ENCODE measurements at places on chromosomes 7 and 10.

DNA sequence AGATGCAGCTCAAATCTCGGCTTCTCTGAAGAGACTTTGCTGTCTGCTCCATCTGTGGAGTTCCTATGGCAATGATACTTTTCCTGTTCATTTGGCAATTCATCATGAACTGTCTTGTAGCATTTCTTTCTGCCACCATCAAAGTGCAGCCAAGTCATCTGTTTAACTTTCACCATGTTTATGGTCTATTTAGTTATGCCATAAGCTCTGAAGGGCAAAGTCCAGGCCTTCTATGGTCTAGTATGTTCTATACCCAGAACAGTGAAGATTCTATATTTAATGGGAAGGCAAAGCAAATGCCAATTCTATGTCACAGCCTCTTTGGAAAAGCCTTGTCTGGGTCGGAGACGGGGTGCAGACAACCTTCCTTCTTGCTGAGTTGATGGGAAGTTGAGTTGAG, 472.6 kb downstream of the PLXNA4 start:
- peaks cover 3% of the 10 kb centered on the region for H3K27me3 ChIP-seq
- DNase-seq: no peak
- no peak overlapping the region for H3K27ac ChIP-seq
- H3K4me1 ChIP-seq: no peaks in the 10 kb centered on the region

DNA sequence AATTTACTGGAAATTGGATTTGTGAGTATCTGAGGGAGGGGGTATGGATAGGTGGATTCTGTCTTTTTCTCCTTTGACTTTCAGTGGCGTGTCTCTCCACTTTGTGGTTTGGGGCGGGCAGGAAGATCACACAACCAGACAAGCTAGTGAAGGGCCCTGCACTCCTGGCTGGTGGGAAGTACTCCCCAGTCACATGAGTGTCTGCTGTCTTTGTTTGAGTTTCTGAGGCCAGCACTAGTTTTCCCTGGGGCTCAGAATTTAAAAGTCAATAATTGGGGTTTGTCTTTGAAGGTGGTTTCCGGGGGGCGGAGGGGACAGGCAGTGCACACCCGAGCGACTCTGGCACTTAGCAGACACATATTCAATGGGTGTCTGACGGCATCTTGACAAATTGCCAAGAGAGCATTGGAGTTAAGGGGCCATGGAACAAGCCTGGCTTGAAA, 120.1 kb downstream of the WDFY4 start:
- H3K27me3 ChIP-seq: no peaks in the 10 kb centered on the region
- no peak for DNase-seq
- H3K36me3 ChIP-seq: no peaks in the 10 kb centered on the region
- H3K4me1 ChIP-seq: peaks cover 34% of the 10 kb centered on the region
- H3K4me3 ChIP-seq: no peak overlapping the region
- H3K27ac ChIP-seq: no peak overlapping the region

DNA sequence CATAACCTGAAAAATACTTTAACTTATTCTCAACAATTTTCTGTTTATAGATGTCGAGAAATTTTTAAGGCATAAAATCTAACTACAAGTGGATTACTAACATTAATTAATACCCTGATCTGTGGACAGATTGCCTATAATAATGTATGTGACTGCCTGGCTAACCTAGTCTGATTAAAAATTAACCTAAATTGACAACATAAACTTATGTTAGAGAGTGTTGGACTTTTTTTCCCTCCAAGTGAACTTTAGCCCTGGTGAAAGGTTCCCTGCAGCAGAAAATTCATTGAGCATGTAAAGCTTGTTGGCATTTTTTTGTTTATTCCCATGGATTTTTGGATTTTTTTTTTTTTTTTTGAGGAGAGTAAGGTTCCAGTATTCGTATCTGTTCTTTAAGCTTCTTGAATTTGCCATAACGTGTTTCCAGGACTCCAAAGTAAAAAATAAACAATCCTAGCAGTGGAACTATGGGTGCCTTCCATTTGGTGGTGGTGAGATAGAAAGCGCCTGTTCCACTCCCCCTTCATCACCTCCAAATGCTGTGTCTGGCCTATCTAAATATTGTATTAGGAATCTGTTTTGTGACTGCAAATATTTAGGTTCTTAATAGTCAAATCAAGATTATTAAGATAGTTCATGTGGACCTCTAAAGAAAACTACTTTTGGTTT, 36.1 kb downstream of the NET1 start:
- peaks cover 6% of the 10 kb centered on the region for H3K4me1 ChIP-seq
- no peak overlapping the region for H3K27ac ChIP-seq
- no peaks in the 10 kb centered on the region for H3K27me3 ChIP-seq
- H3K36me3 ChIP-seq: peaks cover 3% of the 10 kb centered on the region
- H3K4me3 ChIP-seq: no peak overlapping the region

- DNase-seq: no peak
- no peaks in the 10 kb centered on the region for H3K4me1 ChIP-seq
- H3K27me3 ChIP-seq: no peaks in the 10 kb centered on the region
- peaks cover 81% of the 10 kb centered on the region for H3K36me3 ChIP-seq
Observed at GRCh38 chr10:109866168-109866994, 56.9 kb downstream of the XPNPEP1 start.

- H3K4me3 ChIP-seq: no peak overlapping the region
- H3K27me3 ChIP-seq: peaks cover 7% of the 10 kb centered on the region
- H3K4me1 ChIP-seq: no peaks in the 10 kb centered on the region
- no peak overlapping the region for H3K27ac ChIP-seq
Observed at GRCh38 chr7:54888067-54888733, 129.2 kb upstream of the SEC61G start.

- peaks cover 18% of the 10 kb centered on the region for H3K36me3 ChIP-seq
- no peak overlapping the region for H3K4me3 ChIP-seq
- no peaks in the 10 kb centered on the region for H3K27me3 ChIP-seq
- DNase-seq: no peak
- H3K27ac ChIP-seq: no peak overlapping the region
Observed at GRCh38 chr10:28320090-28320489, 17.2 kb upstream of the MPP7 start.

GRCh38 chr7:101121991-101122932, 4.6 kb upstream of the SERPINE1 start:
- H3K27me3 ChIP-seq: peaks cover 36% of the 10 kb centered on the region
- H3K36me3 ChIP-seq: no peaks in the 10 kb centered on the region
- H3K4me3 ChIP-seq: no peak overlapping the region
- peaks cover 28% of the 10 kb centered on the region for H3K4me1 ChIP-seq

DNA sequence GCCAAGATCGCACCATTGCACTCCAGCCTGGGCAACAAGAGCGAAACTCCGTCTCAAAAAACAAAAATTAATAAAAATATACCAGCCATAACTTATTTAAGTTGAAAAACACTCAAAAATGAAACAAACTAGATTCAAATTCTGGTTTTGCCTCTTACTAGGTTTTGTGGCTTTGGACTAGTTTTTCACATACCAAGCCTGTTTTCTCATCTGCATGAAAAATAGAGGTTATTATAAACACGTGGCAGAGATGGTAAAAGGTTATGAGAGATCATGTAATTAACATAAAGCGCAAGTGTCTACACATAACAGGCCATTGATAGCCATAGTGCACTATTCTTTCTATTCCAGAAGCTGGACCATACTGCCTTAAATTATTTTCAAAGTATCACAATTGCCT, 35.5 kb upstream of the CABCOCO1 start:
- H3K4me1 ChIP-seq: no peaks in the 10 kb centered on the region
- H3K4me3 ChIP-seq: no peak overlapping the region
- no peak overlapping the region for H3K27ac ChIP-seq

GRCh38 chr7:155225516-155225915, 72.2 kb upstream of the INSIG1 start:
- no peaks in the 10 kb centered on the region for H3K4me1 ChIP-seq
- H3K27me3 ChIP-seq: no peaks in the 10 kb centered on the region
- DNase-seq: no peak
- no peaks in the 10 kb centered on the region for H3K36me3 ChIP-seq

Data from CD4-positive, alpha-beta T cell (primary cell).